ENCODE measurements at places on chromosomes 2 and 18.

- DNase-seq, result no peak
These were observed 113.7 kb downstream of the RIT2 start for GRCh38 chr18:43001821-43002220.

DNA sequence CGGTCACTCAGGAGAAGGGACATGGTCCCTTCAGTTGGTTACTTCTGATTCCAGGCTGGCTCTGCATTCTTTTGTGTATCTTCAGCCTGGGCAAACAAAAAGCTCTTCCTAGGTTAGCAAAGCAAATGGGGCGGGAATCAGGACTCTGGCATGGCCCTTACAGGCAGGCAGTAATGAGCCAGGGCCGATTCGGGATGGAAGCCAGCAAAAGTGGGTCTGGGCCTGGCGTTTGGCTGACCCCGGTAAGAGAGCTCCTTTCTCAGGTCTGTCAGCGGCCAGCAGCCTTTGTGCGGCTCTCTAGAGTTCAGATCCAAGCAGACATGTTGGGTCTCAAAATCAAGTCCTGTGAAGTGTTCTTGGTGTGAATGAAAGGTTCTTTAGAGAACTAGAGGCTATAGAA lies 81.5 kb upstream of the EML6 start:
- DNase-seq, result no peak

- no peak for DNase-seq
These were observed 459 bp upstream of the EFR3B start for GRCh38 chr2:25041307-25041927.

- peak; percentile 39 for DNase-seq
These were observed 56.0 kb downstream of the TEX44 start for GRCh38 chr2:231648579-231649174.

GRCh38 chr2:218292048-218293014 lies at the start of gene TMBIM1:
Gene TMBIM1 (minus strand): TSS chr2:218292503. CDS start chr2:218282141, 10,362 bp downstream.
- peak; percentile 57 for DNase-seq

GRCh38 chr2:3659447-3660432 lies 1.7 kb downstream of the ALLC start:
- DNase-seq, result no peak

- no peak for DNase-seq
These were observed 78.3 kb downstream of the EDAR start for GRCh38 chr2:108910541-108911396.

- DNase-seq, result no peak
These were observed 18.1 kb downstream of the SULT1C3 start for GRCh38 chr2:108257757-108258331.

DNA sequence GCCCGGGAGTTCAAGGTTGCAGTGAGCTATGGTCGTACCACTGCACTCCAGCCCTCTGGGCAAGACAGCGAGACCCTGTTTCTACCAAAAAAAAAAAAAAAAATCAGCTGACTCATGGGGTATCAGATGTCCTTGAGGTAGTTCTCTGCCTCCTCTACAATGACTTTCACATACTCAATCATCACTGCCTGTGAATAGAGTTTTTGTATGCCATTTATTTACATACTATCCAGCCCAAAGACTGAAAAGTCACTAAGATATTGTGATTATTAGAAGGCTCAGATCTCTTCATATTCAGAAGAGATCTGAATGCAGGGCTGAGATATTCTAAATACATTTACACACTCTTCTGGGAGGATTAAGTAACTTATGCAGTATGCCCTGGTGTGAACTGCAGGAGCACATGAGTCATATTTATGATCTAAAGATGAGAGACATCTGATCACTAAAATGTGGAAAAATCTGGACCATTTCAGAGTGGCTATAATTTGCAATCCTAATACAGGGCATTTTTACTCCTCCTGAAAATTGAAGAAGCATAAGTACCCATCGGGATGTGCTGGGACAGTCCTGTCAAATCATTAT lies 38.9 kb downstream of the KLF7 start:
- DNase-seq, result no peak

GRCh38 chr2:164934401-164935117 lies 20.8 kb downstream of the SLC38A11 start:
- DNase-seq, result no peak

Data from activated naive CD4-positive, alpha-beta T cell (primary cell).